ENCODE measurements at places on chromosomes 7 and 10.

- no peak for DNase-seq
Observed at GRCh38 chr7:21902240-21902639, 43.5 kb downstream of the CDCA7L start.

DNA sequence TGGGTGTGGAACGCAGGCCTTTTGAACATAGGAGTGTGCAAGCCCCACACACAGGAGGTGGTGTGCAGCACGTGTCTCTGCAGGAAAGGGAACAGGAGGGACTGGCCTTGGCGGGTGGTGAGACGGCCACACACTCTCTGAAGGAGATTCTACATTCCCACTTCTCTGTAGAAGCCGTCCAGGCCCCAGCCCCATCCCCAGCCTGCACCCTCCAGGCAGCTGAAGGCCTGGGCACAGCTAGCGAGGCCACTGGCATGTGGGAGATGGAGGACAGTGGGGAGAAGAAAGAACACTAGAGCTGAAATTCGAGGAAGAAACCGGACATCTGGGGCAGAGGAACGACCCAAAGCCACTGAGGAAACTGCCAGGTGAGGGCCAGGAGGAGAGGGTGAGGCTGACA lies 507.3 kb downstream of the DNAJB6 start:
- no peak for DNase-seq

GRCh38 chr10:125008689-125009638 lies 67.0 kb downstream of the ZRANB1 start:
- DNase-seq: no peak

DNA sequence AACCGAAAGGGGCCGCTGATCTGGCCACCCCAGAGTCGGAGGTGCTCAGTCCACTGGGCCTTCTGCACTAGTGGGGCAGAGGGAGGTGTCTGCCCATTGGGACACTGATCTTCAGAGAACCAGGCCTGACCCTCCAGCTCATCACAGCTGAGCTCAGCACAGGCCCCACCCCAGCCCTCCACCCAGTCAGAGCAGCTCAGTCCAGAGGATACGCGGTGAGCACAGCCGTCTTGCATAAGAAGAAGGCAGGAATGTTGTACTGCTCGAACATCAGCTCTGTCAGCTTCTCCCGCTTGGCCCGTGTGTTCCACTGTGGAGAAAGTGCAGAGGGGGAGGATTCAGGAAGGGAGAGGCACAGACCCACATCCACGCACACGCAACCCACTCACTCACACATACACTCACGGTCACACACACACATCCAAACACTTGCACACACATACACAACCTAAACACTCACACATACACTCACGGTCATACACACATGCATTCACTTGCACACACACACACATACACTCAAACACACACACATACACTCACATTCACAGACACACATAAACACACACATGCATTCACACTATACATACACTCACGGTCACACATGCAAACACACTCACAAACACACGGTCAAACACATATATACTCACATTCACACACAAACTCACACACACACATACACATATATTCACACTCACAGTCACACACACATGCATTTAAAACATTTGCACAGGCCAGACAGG lies 6.3 kb downstream of the ACTL6B start:
- DNase-seq: no peak

DNA sequence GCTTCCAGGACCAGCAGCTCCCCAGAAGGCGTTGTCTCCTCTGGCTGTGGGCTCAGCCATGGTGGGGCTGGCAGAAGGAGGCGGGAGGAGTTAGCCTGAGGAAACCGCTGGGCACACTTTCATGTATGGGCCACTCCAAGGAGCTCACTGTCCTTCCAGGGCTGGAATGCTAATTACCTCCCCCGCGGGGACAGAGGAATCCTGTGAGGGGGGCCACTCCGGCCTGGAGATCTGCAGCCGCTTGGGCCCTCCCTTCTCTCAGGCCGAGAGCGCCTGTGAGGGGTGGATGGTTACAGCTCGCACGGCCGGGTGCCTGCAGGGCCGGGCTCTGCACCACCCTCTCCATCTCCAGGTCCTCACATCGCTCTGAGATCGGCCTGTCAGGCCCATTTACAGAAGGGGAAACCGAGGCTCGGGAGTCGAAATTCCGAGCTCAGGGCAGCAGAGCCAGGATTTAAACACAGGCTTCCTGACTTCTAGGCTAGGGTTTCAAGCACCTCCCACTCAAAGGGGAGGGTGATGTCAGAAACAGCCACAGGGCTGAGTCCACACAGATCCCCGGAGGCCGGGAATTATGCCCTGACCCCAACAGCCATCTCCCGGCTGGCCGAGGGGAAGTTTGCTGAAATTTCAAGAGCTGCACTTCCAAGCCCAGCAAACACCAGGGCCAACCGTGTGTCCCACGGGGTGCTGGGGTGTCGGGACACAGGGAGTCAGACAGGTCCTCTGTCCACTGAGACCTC lies 59.1 kb downstream of the PDGFA start:
- DNase-seq: no peak
